Endothelial cell (in vitro differentiated cells): ENCODE measurements at places on chromosomes 12 and 14. TPM values are rescaled to one million over a fixed set of nuclear protein-coding genes. Genes with fewer than 3 reads are reported as not detected.

Gene LRRC10
- total RNA-seq, result not detected

Gene SOAT2
- total RNA-seq, result not detected

Gene RD3L
- total RNA-seq, result not detected

Gene C12orf60
- 1.8 TPM for total RNA-seq

Gene ARHGAP9
- 65.4 TPM for total RNA-seq

Gene ALDH2
- total RNA-seq, result 98.5 TPM

GRCh38 chr12:2129076-2129475, 76.3 kb downstream of the CACNA1C start:
- H3K27ac ChIP-seq, result no peak overlapping the region
- peaks cover 5% of the 10 kb centered on the region for H3K36me3 ChIP-seq
- no peak for DNase-seq
- no peaks in the 10 kb centered on the region for H3K4me1 ChIP-seq
- H3K27me3 ChIP-seq, result peaks cover 5% of the 10 kb centered on the region

GRCh38 chr14:29858299-29858698, 69.3 kb downstream of the PRKD1 start:
- H3K27me3 ChIP-seq, result no peaks in the 10 kb centered on the region
- H3K27ac ChIP-seq, result no peak overlapping the region
- DNase-seq, result no peak
- H3K36me3 ChIP-seq, result peaks cover 10% of the 10 kb centered on the region
- H3K4me1 ChIP-seq, result peaks cover 4% of the 10 kb centered on the region

DNA sequence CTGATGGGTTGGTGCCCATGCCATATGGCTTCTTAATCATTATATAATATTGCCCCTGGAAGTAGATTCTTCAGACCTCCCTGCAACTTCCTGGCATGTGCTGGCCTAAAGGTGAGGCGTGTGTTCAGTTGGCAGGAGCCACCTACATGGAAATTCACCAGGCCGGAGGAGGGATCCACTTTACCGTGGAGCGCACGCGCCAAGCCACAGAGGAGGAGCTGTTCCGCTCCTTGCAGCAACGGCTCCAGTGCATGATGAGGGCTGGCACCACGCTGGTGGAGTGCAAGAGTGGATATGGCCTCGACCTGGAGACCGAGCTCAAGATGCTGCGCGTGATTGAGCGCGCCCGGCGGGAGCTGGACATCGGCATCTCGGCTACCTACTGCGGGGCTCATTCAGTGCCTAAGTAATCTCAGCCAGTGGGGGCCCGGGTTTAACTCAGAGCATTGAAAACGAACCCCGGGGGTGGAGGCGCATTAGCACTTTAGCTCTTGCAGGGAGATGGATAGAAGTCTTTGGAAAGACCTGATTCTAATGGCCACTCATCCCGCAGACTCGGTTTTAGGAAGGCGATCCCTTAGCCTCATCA, 13.5 kb downstream of the AMDHD1 start:
- H3K36me3 ChIP-seq, result no peaks in the 10 kb centered on the region
- no peak for DNase-seq
- H3K27me3 ChIP-seq, result no peaks in the 10 kb centered on the region
- no peak overlapping the region for H3K4me3 ChIP-seq
- H3K27ac ChIP-seq, result no peak overlapping the region

- no peaks in the 10 kb centered on the region for H3K4me1 ChIP-seq
- DNase-seq, result peak; percentile 23
- no peaks in the 10 kb centered on the region for H3K36me3 ChIP-seq
- H3K27ac ChIP-seq, result no peak within 1 kb of the TSS
- H3K27me3 ChIP-seq, result peaks cover 10% of the 10 kb centered on the region
- H3K4me3 ChIP-seq, result peak within 1 kb of the TSS; percentile 74
Measured at GRCh38 chr14:55129086-55129427, at the start of gene LGALS3. TSS of gene LGALS3 (plus strand) at chr14:55129252. CDS start at chr14:55137374, 8,122 bp downstream.

- H3K27ac ChIP-seq, result no peak overlapping the region
- no peak for DNase-seq
- no peaks in the 10 kb centered on the region for H3K27me3 ChIP-seq
- H3K4me3 ChIP-seq, result no peak overlapping the region
- no peaks in the 10 kb centered on the region for H3K36me3 ChIP-seq
- peaks cover 10% of the 10 kb centered on the region for H3K4me1 ChIP-seq
Measured at GRCh38 chr12:94277426-94278000, 129.1 kb downstream of the PLXNC1 start.

DNA sequence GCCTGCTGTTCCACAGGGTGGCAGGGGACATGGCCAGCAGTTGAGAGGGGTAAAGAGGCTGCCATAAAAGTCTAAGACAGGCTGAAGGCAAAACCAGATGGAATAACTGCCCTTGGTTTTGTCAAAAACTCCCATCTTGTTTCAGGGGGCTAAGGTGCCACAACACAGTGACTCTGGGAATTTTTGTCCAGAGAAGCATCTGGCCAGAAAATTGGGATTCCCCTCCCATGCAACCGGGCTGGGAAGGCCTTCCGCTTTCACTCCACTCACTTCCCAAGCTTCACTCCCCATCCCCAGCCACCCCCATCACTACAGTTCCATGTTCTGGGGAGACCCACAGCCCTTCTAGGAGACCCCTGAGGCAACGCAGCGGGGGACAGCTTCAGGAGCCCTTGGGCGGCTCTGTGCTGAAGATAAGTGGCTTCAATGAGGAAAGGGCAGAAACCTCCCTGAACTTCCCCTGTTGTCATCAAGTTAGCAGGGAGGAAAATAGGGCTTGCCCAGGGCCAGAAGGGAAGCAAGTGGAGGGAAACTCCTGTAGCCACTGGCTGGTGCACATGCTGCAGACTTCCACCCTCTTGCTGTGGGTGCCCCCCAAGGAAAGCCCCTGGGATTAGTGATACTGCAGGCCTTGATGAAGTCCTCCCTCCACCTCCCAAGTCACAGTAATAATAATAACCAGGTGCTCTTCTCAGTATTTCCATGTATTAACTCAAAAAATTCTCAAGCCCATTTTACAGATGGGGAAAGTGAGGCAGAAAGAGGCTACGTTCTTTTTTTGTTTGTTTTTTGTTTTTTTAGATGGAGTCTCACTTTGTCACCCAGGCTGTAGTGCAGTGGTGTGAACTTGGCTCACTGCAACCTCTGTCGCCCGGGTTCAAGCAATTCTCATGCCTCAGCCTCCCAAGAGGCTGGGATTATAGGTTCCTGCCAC, 6.0 kb downstream of the TMEM229B start:
- no peak overlapping the region for H3K27ac ChIP-seq
- peaks cover 3% of the 10 kb centered on the region for H3K27me3 ChIP-seq
- peaks cover 12% of the 10 kb centered on the region for H3K4me1 ChIP-seq

DNA sequence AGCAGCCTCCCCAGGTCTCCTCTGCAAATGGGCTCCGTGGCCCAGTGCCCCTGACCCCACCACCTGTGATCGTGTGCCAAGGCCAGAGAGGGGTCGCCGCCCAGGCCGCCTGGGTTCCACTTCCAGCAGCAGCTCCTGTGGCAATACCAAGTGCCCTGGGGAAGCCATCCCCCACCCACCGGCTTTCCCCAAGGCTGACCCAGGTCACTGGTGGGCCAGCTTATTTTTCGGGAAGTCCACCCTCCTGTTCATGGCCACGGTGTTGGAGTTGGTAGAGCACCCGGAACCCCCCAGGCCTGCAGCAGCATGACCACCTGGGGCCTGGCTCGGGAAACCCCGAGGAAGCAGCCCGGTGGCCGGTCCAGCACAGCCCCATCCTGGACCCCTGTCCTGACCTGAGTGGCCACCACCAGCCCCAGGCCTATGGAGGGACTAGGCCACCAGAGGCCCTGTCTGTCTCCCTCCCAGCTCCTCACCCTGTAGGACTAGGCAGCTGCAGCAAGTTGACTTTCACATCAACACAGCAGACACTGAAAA, 40.8 kb upstream of the OASL start:
- no peaks in the 10 kb centered on the region for H3K4me1 ChIP-seq
- H3K27me3 ChIP-seq, result peaks cover 2% of the 10 kb centered on the region
- H3K27ac ChIP-seq, result peak overlapping the region; percentile 67
- peaks cover 3% of the 10 kb centered on the region for H3K36me3 ChIP-seq
